SJCRH30 (cell line): ENCODE measurements at places on chromosomes 2 and 18.

- DNase-seq, result no peak
Observed at GRCh38 chr2:74103763-74104162, 43.9 kb downstream of the BOLA3 start.

GRCh38 chr2:176174382-176174823 is 14.1 kb upstream of the HOXD1 start:
- peak; percentile 44 for DNase-seq

- no peak for DNase-seq
Observed at GRCh38 chr18:76838182-76838581, 15.8 kb downstream of the ZNF236 start.

- no peak for DNase-seq
Observed at GRCh38 chr2:239150125-239151011, 250.5 kb downstream of the HDAC4 start.

- no peak for DNase-seq
Observed at GRCh38 chr18:22694954-22695353, 238.2 kb upstream of the RBBP8 start.

DNA sequence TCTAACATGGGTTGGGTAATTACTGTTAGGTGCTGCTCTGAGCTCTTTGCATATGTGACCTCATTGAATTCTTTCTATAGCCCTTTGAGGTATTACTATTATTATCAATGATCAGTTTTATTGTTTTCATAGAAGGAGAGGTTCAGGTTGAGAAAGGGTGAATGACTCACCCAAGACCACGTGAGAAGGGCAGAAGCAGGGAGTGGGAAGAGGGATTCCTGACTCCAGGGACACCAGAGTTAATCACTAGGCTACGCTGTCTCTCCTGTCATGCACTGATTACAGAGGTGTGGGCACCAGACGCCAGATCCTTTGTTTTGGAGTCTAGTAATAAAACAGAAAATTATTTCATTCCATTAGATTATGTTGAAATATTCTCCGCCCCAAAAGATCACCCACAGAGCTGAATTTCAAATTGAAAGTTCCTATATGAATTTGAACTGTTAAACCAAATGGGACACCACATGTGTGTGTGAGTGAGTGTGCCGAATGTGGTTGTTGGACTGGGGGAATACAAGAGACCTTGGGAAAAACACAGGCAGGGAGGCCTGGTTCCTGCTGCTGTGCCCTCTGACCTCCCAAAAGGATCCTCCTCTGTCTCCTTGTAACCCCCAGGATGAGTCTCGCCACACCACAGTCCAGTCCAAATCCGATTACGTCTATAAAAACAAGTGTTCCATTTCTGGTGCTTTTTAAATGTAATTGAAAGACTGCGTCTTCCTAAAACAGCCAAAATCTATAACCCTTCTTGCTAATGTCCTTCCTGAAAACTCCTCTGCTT is 215.4 kb downstream of the ZNF521 start:
- DNase-seq, result no peak

DNA sequence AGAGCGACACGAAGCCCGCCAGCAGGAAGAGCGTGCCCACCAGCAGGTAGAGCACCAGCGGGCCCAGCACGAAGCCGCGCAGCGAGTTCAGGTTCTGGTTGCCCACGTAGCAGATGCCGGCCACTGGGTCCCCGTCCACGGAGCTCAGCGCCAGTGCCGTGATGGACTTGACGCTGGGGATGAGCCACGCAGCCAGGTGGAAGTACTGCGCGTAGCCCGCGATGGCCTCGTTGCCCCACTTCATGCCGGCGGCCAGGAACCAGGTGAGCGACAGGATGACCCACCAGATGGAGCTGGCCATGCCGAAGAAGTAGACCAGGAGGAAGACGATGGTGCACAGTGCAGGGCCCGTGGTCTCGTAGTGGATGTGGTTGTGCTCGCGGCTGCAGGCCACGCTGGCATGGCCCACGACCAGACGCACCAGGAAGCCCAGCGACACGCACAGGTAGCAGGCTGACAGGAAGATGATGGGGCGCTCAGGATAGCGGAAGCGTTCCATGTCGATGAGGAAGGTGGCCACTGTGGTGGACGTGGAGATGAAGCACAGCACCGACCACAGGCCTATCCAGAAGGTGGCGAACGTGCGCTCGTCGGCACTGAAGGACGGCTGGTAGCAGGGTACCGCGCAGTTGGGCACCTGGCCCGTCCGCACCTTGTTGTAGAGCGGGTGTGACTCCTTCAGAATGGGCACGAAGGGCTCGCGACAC is 2.1 kb downstream of the FZD5 start:
- no peak for DNase-seq

DNA sequence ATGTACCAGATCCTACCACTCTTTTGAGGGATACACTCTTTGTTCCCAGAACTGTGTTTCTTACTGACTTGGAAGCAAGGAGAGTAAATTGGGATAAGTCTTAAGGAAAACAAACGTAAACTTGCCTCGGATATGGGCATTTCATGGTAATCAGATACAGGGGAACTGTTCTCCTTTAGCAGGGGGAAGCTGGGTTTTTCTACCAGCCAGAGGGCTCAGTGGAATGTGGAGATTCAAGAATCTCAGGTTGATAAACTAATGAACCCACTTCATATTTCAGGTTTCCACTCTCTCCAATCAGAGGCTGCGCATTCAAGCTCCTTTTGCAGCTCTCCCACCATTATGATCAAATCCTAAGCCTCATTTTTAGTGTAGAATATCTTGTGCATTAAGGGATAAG is 676.5 kb upstream of the FSHR start:
- DNase-seq, result no peak

DNA sequence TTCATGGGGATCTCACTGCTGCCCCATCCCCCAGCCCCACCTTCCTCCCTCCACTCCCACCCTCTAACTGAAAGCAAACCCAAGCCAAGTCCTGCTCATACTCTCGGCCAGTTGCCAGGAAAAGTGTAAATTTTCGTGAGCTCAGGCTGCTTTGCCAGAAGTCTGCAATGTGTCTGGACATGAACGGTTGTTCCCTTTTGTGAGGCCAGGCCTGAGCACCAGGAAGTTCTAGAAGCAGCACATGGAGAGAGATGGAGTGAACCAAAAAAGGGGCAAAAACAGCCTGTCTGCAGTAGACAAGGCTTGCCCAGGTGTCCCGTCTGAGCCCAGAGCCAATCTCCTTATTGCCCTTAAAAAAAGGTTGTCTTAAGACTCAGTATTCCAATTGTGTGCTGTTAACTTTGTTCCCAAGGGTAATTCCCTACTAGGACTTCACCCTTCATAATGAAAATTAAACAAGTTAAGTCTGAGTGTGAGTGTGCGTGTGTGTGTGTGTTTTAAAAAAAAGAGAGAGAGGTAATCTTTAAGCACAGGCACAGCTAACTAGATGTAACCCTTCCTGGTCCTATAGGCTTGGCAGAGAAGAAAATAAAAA is 247.1 kb downstream of the BCL11A start:
- no peak for DNase-seq

DNA sequence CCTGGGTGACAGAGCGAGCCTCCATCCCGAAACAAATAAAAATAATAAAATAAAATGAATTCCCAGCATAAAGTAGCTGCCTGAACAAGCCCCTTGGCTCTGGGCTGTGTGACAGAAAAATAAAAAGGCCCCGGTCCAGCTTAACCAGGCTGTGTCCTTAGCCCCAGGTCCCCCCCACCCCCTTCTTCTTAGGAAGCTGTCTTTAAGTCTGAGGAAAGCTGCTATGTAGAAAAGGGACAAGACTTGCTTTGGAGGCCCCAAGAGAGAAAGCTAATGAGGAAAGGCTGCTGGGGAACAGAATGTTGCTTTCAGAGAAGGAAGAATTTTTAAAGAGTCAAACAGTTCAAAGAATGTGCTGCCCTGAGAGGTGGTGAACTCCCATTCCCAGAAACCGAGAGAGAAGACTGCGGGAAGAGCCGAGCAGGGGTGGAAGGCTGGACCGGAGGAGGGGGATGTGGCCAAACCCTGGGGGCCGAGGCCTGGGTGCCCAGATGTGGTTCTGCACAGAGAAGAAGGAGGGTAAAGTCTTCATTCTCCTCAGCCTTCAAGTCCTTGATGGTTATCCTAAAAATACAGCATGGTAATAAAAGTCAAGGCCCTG is 61.9 kb downstream of the CENPO start:
- DNase-seq, result no peak

DNA sequence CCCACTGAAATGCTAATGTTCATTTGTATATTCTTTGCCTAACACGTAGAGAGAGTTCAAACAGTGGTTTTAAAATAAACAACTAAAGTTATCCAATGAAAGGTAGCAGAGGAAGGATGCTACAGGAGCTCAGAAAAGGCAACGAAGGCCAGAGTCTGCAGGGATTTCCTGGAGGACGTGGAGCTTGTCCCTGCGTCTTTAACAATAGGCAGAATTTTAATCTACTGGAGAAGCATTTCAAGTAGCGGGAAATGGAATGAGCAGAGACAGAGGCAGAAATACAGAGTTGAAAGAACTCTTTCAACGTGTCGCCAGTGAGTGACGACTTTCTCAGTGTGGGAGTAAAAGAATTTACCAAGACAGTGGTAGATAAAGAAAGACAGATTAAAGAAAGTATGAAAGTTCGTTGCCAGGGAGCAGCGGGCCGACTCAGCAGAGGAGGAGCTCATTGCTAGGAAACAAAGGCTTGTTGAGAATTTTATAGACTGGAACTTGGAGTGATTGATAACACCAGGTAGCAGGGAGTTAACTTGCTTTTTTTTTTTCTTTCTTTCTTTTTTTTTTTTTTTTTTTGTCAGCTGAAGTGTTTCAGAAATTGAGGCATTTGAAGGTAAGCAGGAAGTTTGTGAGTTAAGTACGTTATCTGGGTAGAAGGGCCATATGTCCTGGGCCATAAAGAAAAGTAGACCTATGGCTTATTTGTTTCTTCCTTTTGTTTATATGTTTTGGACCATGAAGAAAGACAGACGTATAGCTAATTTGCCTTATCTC is 625 bp upstream of the NBAS start:
- DNase-seq, result peak; percentile 71

GRCh38 chr18:46607926-46608325 is 49.1 kb downstream of the LOXHD1 start:
- no peak for DNase-seq

GRCh38 chr2:145743011-145743410 is 1223.1 kb upstream of the ZEB2 start:
- no peak for DNase-seq

DNA sequence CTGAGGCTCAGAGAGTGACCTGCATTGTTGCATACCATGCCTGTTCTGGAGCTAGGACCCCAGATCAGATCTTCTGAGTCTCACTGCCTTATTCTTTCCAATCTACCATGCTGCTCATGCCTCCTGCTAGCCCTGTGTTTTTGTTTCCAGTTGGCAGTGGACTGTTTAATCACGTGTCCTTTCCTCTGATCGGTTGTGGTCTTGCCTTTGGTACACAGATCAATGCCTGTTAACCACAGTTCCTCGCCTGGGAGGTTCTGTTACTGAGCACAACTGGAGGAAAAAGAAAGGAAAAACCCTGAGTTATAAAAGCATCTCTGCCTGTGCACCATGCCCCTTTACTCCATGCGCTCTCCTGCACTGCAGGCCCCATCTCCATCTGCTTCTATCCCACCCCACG is 329.1 kb downstream of the SETBP1 start:
- DNase-seq, result no peak

DNA sequence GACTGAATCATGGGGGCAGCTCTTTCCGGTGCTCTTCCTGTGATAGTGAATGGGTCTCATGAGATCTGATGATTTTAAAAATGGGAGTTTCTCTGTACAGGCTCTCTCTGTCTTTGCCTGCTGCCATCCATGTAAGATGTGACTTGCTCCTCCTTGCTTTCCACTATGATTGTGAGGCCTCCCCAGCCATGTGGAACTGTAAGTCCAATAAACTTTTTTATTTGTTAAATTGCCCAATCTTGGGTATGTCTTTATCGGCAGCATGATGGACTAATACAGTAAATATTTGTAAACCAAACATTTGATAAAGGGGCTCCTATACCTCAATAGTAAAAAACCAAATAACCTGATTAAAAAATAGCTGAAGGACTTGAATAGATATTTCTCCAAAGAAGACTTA is 77.3 kb downstream of the INSIG2 start:
- no peak for DNase-seq

DNA sequence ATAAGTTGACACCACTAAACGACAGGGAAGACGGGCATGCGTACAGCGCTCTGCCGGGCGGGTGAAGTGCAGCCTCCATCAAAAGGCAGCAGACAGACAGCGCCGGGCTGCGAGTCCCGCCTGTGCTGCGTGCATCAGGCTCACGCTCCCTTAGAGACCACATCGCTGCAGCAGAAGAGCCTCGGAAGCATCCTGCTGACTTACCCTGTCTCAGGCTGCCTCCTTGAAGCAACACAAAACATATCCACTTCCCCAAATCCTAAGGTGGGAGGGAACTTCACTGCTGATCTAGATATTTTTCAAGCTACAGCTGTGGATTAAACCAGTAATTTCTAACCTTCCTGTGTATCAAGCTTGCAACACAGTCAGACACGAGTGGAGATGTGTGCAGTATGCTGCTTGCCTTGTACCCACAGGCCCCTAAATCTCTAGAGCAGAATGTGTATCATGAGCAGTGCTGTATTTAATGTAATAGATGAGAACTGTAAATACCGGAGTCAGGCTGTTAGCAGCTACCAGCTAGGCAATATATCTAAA is 6.4 kb downstream of the MYT1L start:
- DNase-seq, result no peak

GRCh38 chr18:23229472-23229871 is 94.2 kb downstream of the CABLES1 start:
- no peak for DNase-seq

GRCh38 chr2:177422271-177422670 is 29.7 kb downstream of the AGPS start:
- no peak for DNase-seq

GRCh38 chr2:180158961-180159360 is 151.9 kb upstream of the CWC22 start:
- DNase-seq, result no peak

DNA sequence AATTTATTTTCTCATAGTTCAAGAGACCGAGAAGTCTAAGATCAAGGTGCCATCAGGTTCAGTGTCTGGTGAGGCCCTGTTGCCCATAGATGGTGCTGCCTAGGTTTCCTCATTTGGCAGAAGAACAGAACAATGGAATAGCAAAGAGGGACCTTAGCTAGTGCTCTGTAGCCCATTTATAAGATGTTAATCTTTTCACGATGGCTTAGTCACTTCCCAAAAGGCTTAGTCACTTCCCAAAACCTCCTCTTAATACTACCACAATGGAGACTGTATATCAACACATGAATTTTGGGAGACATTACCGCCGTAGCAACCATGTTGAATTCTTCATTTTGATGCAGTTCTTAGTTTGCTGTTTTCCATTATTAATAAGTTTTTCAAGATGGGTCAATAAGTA is 246.3 kb upstream of the NRP2 start:
- no peak for DNase-seq

- no peak for DNase-seq
Observed at GRCh38 chr2:64015898-64016297, 3.3 kb downstream of the VPS54 start.

- peak; percentile 88 for DNase-seq
Observed at GRCh38 chr2:47272031-47272864, 117.1 kb upstream of the STPG4 start.

GRCh38 chr2:236090027-236090382 is 78.2 kb downstream of the GBX2 start:
- no peak for DNase-seq

- DNase-seq, result no peak
Observed at GRCh38 chr18:56825878-56826277, 174.7 kb downstream of the WDR7 start.
